Stimulated activated CD4-positive, alpha-beta T cell treated with anti-CD3 and anti-CD28 coated beads, Interleukin-2, amount 100 ng/mL, for 24 hours (primary cell): ENCODE measurements at places on chromosomes 3 and 15.
A peak's percentile ranks its signal among the peaks of the same experiment; 100 is the strongest.

- DNase-seq: no peak
Measured at GRCh38 chr3:42490243-42490642, 12.2 kb upstream of the VIPR1 start.

DNA sequence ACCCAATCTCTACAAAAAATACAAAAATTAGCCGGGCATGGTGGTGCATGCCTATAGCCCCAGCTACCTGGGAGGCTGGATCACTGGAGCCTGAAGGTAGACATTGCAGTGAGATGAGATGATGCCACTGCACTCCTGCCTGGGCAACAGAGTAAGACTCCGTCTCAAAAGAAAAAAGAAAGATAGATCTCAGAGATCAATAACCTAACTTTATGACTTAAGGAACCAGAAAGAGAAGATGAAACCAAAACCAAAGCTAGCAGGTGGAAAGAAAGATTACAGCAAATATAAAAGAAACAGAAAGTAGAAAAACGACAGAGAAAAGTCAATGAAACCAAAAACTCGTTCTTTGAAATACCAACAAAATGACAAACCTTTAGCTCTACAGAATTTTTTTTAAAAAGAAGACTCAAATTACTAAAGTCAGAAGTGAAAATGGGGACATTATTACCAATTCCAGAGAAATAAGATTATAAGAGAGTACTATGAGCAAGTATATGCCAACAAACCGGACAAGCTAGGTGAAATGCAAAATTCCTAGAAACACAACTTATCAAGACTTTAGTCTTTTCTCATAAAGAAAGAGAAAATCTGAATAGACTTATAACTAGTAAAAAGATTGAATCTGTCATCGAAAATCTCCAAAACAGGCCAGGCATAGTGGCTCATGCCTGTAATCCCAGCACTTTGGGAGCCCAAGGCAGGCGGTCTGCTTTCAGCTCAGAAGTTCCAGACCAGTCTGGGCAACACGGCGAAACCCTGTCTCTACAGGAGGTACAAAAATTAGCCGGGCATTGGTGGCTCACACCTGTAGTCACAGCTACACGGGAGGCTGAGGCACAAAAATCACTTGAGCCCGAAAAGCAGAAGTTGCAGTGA, 35.0 kb downstream of the ACAP2 start:
- no peak for DNase-seq

DNA sequence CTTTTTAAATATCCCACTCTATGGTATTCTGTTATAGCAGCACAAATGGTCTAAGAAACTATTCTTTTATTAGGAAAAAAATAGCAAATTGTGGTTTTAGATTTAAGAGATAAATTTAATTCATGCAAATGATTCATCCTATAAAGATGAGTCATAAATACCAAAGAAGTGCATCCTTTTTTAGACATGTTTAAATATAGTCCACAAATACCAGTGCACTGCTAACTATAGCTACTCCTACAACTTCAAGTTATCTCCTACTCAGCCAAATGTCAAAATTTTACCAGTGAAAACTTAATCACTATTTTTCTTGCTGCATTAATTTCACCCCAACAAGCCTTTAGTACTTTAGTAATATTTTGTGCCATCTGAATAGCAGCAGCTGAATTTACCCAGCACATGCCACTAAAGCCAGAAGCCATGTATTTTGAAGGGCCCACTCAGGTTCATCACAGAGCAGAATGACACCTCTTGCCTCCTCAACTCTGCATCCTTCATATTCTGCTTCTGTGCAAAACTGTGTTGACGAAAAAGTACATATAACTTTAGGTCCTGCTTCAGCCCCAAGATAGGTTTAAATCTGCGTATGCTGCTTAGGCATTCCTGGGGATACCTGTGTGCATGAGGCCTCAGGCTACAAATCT, 24.9 kb downstream of the CX3CR1 start:
- DNase-seq: no peak

GRCh38 chr15:39783244-39783820, 691 bp upstream of the FSIP1 start:
- no peak for DNase-seq

DNA sequence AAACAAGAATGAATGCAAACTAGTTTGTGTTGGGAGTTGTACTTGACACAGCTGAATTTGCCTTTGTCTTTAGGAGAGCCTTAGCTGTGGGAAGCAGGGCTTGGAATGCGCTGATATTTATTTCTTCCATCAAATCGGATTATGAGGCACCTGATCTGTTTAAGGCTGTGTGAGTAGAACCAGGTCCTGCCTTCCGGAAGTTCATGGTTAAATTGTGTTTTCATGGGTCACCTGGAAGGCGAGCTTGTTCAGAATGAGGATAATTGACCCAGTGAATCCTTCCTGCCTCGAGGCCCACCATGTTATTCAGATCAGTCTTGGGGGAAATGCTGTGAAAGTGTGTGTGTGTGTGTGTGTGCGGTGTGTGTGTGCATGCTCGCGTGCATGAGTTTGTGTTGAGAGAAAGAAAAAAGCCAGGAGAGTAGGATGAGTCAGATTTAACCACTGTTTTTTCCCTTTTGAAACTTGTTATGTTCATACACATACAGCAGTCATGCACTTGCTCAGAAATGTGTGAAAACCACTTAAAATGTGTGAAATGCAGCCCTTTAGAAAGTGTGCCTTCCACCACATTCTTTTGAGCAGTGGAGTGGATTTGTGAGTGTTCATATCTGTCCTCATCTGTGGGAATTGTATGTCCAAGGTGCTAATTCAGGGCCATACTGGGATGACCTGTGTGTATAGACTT, 36.7 kb downstream of the SMAD3 start:
- DNase-seq: peak; percentile 61
